D721Med (cell line): ENCODE measurements at places on chromosomes 1 and 21.

GRCh38 chr1:156896490-156897033, 3.0 kb downstream of the PEAR1 start:
- DNase-seq = no peak

DNA sequence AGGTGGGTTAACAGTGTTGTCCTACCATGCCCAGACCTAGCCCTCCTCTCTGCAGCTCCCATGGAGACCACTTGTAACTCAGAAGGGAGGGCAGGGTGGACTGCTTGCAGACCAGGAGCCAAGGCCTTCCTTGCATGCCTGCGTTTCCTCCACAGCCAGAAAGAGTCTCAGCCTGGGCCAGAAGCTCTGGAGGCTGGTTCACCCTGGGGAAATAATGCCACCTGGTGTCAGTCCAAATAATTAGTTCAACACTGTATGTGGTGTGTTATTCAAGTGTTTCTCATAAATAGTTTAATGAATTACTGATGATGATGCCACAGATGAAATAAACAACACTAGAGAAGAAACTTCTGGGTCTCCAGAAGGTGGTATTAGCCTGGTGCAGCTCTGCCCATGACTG, 16.9 kb upstream of the VANGL1 start:
- DNase-seq = no peak

- no peak for DNase-seq
These were observed 14.3 kb upstream of the LRRC53 start for GRCh38 chr1:74526708-74527107.

GRCh38 chr1:205542367-205542766, 37.9 kb downstream of the CDK18 start:
- DNase-seq = no peak

DNA sequence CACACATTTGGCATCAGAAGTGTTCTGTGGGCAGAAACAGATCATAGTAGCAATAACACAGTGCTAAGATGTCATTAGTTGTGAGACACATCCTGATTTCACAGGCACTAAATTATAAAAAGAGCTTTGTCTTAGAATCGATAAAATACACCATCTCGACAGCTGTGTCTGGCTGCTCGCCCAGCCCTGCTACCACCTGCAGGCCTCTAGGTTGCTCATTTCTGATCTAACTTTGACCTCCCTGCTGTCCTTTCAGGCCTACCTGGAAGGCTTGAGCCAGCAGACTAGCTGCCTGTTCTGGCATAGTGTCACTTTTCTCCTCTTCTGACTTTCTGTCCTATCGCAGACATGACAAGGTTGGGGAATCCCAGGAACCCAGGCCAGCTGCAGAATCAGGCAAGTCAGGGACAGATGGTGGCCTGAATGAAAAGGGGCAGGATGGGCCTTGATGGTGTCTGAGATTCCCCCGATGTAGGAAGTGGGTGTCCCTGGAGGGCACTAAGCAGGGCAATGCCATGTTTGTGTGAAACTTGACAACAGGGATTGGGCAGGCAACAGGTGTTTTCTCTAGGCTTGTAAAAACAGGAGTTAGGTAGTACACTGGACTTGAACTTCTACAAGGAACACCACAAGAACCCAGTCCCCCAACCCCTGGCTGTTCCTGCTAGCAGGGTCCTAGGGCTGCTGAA, 66.6 kb upstream of the RHOU start:
- DNase-seq = no peak
